Thymus (tissue), 14 donors: ENCODE measurements at places on chromosomes 5 and 9. TPM values are rescaled to one million over a fixed set of nuclear protein-coding genes. Genes with fewer than 3 reads are reported as not detected.

DNA sequence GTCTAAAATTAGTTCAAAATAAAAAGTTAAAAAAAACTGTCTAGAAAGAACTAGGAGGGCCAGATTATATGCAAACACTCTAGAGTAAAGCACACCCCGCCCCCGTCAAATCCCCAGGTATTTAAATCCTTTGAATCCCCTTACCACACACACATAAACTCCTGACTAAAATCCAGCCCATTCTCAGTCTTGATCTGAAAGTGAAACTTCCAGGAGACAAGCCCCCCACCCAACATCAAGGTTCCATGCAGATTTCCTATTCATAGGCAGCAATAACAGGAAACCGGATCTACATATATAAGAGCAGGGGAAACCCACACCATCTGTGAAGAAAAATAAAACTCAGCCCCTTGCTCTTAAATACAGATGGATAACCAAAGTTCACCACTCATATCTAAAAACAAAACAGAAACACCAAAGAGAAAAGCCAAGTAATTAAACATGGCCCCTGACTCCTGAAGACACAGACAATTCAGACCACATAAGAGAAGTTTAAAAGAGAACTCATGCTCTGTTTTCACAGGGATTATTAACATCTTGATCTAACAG lies 42.3 kb downstream of the MARCHF3 start:
- no peak overlapping the region for H3K4me3 ChIP-seq
- H3K27me3 ChIP-seq: no peaks in the 10 kb centered on the region
- H3K4me1 ChIP-seq: peaks cover 8% of the 10 kb centered on the region
- DNase-seq: no peak

DNA sequence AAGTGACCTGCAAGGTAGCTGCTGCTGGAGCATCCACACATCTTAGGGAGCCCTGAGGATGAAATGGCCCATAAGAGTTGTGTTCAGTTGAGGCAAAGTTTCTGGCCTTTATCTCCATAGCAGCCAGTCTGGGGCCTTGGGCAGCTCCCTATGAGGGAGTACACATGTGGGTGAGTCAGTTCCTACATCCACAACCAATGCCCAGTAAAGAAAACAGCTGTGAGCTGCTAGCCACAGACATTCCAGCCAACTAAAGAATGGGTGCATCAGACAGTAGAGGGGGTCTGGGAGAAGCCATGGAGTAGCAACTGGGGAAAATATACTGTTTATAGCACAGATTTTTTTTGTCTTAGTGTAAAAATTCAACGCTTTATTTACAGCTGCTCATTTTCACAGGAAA lies 720.7 kb downstream of the TLE1 start:
- no peak for DNase-seq
- no peaks in the 10 kb centered on the region for H3K27me3 ChIP-seq
- no peak overlapping the region for H3K4me3 ChIP-seq
- H3K27ac ChIP-seq: no peak overlapping the region

DNA sequence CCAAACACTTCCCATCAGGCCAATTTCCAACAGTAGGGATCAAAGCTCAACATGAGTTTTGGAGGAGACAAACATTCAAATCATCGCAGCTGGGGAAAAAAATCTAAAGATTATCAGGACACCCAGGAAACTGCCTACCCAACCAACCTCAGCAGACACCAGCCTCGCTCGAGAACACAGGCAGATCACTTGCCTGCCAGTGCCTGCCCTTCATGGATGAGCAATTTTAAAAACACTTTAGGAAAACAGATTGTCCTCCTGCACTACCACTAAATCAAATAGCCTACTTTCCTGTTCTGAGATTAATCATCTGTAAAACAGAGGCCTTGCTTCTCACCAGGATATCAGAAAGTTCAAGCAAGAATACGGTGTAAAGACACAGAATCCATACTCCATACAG lies 14.7 kb upstream of the TMEM174 start:
- H3K27ac ChIP-seq: no peak overlapping the region
- no peaks in the 10 kb centered on the region for H3K36me3 ChIP-seq
- no peak overlapping the region for H3K4me3 ChIP-seq
- no peaks in the 10 kb centered on the region for H3K27me3 ChIP-seq
- peaks cover 6% of the 10 kb centered on the region for H3K4me1 ChIP-seq
- DNase-seq: no peak

GRCh38 chr9:16363073-16363781 lies 507.2 kb downstream of the BNC2 start:
- no peaks in the 10 kb centered on the region for H3K27me3 ChIP-seq
- no peak overlapping the region for H3K4me3 ChIP-seq
- no peaks in the 10 kb centered on the region for H3K36me3 ChIP-seq
- H3K4me1 ChIP-seq: peaks cover 3% of the 10 kb centered on the region
- DNase-seq: no peak

DNA sequence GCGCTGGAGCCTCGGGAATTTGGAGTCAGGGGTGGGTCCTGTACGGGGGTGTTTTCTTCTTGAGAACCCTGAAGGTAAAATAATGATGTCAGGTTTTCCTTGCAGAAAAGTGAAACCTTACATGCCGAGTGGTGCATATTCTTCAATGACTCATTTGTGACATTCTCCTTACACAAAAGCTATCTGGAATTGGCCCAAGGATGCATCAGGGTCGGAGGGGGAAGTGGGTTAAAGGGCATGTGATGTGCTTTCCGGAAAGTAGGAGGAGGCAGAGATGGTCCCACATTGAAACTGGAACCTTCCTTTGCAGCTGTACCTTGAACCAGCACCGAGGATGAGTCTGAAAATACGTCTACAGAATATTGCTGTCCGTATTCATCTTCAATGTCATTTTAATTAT lies 411.2 kb upstream of the IRX4 start:
- H3K4me1 ChIP-seq: no peaks in the 10 kb centered on the region
- H3K36me3 ChIP-seq: no peaks in the 10 kb centered on the region
- H3K27ac ChIP-seq: no peak overlapping the region
- no peaks in the 10 kb centered on the region for H3K27me3 ChIP-seq
- no peak overlapping the region for H3K4me3 ChIP-seq
- no peak for DNase-seq

DNA sequence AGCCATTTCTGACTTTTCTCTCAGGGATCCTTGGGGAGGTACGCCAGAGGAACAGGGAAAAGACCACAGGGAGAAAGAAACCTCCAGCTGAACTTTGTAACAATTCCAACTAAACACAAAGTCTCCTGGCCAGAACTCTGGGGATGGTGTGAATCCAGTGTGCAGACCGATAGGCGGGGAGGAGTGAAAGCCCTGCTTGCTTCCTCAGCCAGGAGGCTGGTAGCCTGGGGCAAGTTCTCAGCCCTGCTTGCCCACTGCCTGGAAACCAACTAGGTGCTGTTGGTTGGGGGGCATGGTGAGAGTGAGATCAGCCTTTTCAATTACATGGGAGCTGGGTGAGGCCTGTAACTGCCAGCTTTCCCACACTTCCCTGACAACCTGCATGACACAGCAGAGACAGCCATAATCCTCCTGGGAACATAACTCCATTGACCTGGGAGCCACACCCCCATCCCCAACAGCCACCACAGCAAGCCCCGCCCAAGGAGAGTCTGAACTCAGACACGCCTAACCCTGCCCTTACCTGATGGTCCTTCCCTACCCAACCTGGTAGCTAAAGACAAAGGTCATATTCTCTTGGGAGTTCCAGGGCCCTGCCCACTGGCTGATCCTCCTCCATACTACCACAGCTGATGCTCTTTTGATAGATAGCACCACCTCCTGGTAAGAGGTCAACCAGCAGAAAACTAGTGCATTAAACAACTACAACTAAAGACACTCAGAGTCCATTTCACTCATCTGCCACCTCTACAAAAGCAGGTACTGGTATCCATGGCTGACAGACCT lies 100.1 kb upstream of the TNFAIP8 start:
- H3K4me3 ChIP-seq: no peak overlapping the region
- H3K27me3 ChIP-seq: no peaks in the 10 kb centered on the region
- no peaks in the 10 kb centered on the region for H3K4me1 ChIP-seq
- H3K36me3 ChIP-seq: peaks cover 2% of the 10 kb centered on the region
- DNase-seq: no peak
- no peak overlapping the region for H3K27ac ChIP-seq

- no peaks in the 10 kb centered on the region for H3K27me3 ChIP-seq
- no peak overlapping the region for H3K27ac ChIP-seq
Observed at GRCh38 chr5:95590880-95591279, 29.0 kb upstream of the GPR150 start.

DNA sequence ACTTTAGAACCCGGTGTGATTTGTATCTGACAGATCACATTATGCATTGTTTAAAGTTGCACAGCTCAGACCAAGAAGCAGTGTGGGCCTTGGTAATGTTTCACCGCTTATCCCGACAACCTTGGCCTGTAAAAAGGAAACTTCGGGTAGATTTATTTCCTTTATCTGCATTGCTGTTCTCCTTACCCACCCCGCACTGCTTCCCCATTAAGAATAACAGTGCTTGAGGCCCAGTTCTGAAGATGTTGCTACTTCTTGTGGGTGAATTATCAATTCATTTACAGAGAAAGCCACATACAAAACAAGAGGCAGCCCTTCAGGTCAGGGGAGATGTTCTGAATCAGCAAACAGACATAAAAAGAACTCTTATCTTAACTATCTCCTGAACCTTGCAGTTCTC lies 8.4 kb downstream of the SMARCA2 start:
- no peaks in the 10 kb centered on the region for H3K36me3 ChIP-seq
- H3K27ac ChIP-seq: no peak overlapping the region
- H3K4me3 ChIP-seq: no peak overlapping the region
- DNase-seq: no peak

- no peaks in the 10 kb centered on the region for H3K4me1 ChIP-seq
- no peak for DNase-seq
- no peak overlapping the region for H3K27ac ChIP-seq
Observed at GRCh38 chr9:89340332-89340731, 22.0 kb downstream of the SECISBP2 start.

GRCh38 chr5:27437594-27438200 lies 399.3 kb upstream of the CDH9 start:
- no peaks in the 10 kb centered on the region for H3K36me3 ChIP-seq
- no peak overlapping the region for H3K27ac ChIP-seq
- no peak for DNase-seq

GRCh38 chr9:134028575-134029247 lies 3.4 kb downstream of the BRD3OS start:
- peaks cover 28% of the 10 kb centered on the region for H3K36me3 ChIP-seq
- H3K4me1 ChIP-seq: peaks cover 4% of the 10 kb centered on the region
- H3K27ac ChIP-seq: no peak overlapping the region
- DNase-seq: no peak
- H3K4me3 ChIP-seq: no peak overlapping the region

GRCh38 chr9:23821375-23822181 lies 4.5 kb downstream of the ELAVL2 start:
- no peak for DNase-seq
- peaks cover 48% of the 10 kb centered on the region for H3K27me3 ChIP-seq
- no peaks in the 10 kb centered on the region for H3K4me1 ChIP-seq
- H3K36me3 ChIP-seq: no peaks in the 10 kb centered on the region

DNA sequence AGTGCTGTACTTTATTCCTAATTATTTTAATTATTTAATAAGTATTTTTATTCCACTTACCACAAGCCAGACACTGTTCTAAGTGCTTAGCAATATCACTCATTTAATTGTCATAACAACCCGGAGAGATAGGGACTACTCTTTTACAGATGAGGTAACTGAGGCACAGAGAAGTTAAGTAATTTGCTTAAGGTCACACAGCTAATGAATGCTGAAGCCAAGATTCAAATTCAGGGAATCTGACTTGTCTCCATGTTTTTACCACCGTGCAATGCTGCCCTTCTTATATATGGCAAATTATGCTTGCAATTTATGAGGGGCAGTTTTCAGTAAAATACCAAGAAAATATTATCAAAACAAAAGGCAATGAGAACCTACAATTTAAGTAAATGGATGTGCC lies 168.4 kb upstream of the KIF2A start:
- H3K4me1 ChIP-seq: no peaks in the 10 kb centered on the region
- H3K27me3 ChIP-seq: peaks cover 2% of the 10 kb centered on the region
- no peak for DNase-seq
- no peak overlapping the region for H3K4me3 ChIP-seq
- no peak overlapping the region for H3K27ac ChIP-seq
- H3K36me3 ChIP-seq: no peaks in the 10 kb centered on the region

GRCh38 chr5:73897893-73898292 lies 271.9 kb downstream of the ARHGEF28 start:
- peaks cover 5% of the 10 kb centered on the region for H3K27me3 ChIP-seq
- no peak overlapping the region for H3K27ac ChIP-seq
- H3K4me3 ChIP-seq: no peak overlapping the region

GRCh38 chr5:123855609-123856008 lies 343.6 kb downstream of the CSNK1G3 start:
- no peaks in the 10 kb centered on the region for H3K27me3 ChIP-seq
- no peaks in the 10 kb centered on the region for H3K4me1 ChIP-seq
- H3K36me3 ChIP-seq: no peaks in the 10 kb centered on the region
- H3K4me3 ChIP-seq: no peak overlapping the region
- no peak for DNase-seq

GRCh38 chr5:166961028-166961427 lies 1330.4 kb upstream of the WWC1 start:
- DNase-seq: no peak
- H3K27me3 ChIP-seq: no peaks in the 10 kb centered on the region
- H3K4me3 ChIP-seq: no peak overlapping the region
- H3K4me1 ChIP-seq: no peaks in the 10 kb centered on the region
- no peaks in the 10 kb centered on the region for H3K36me3 ChIP-seq

- H3K27ac ChIP-seq: no peak overlapping the region
- no peaks in the 10 kb centered on the region for H3K27me3 ChIP-seq
- no peaks in the 10 kb centered on the region for H3K4me1 ChIP-seq
- H3K4me3 ChIP-seq: no peak overlapping the region
- H3K36me3 ChIP-seq: no peaks in the 10 kb centered on the region
- no peak for DNase-seq
Observed at GRCh38 chr9:19140259-19140658, 13.0 kb upstream of the PLIN2 start.

GRCh38 chr5:135615581-135616260 lies 36.9 kb upstream of the CXCL14 start:
- DNase-seq: no peak
- no peak overlapping the region for H3K4me3 ChIP-seq
- no peak overlapping the region for H3K27ac ChIP-seq
- no peaks in the 10 kb centered on the region for H3K4me1 ChIP-seq
- H3K27me3 ChIP-seq: no peaks in the 10 kb centered on the region

- DNase-seq: no peak
- H3K4me1 ChIP-seq: no peaks in the 10 kb centered on the region
- no peaks in the 10 kb centered on the region for H3K36me3 ChIP-seq
- H3K4me3 ChIP-seq: no peak overlapping the region
- H3K27me3 ChIP-seq: no peaks in the 10 kb centered on the region
- H3K27ac ChIP-seq: no peak overlapping the region
Observed at GRCh38 chr5:79605560-79605959, 6.7 kb upstream of the TENT2 start.

GRCh38 chr5:76529464-76530344 lies 93.5 kb downstream of the F2RL2 start:
- no peak overlapping the region for H3K27ac ChIP-seq
- no peaks in the 10 kb centered on the region for H3K36me3 ChIP-seq
- H3K27me3 ChIP-seq: no peaks in the 10 kb centered on the region
- H3K4me1 ChIP-seq: no peaks in the 10 kb centered on the region

GRCh38 chr5:136750224-136750862 lies 385.0 kb upstream of the TRPC7 start:
- no peaks in the 10 kb centered on the region for H3K36me3 ChIP-seq
- no peaks in the 10 kb centered on the region for H3K4me1 ChIP-seq
- no peak overlapping the region for H3K27ac ChIP-seq
- H3K27me3 ChIP-seq: no peaks in the 10 kb centered on the region
- H3K4me3 ChIP-seq: no peak overlapping the region

GRCh38 chr9:112401175-112401815 lies 21.4 kb downstream of the HSDL2 start:
- H3K36me3 ChIP-seq: no peaks in the 10 kb centered on the region
- DNase-seq: no peak
- no peaks in the 10 kb centered on the region for H3K4me1 ChIP-seq

C9orf50 gene
- 0.05 TPM for total RNA-seq

CD72 gene
- total RNA-seq: 6.8 TPM

LRRC70 gene
- 4.1 TPM for total RNA-seq

MTRR gene
- total RNA-seq: 26.8 TPM

ORM2 gene
- total RNA-seq: 0.38 TPM

STARD4 gene
- 11.9 TPM for total RNA-seq

GPR151 gene
- total RNA-seq: under 0.01 TPM

TLX3 gene
- total RNA-seq: not detected

PRLR gene
- total RNA-seq: 1.7 TPM
